ENCODE measurements at places on chromosomes 12 and 14. TPM values are rescaled to one million over a fixed set of nuclear protein-coding genes. Genes with fewer than 3 reads are reported as not detected.

DNA sequence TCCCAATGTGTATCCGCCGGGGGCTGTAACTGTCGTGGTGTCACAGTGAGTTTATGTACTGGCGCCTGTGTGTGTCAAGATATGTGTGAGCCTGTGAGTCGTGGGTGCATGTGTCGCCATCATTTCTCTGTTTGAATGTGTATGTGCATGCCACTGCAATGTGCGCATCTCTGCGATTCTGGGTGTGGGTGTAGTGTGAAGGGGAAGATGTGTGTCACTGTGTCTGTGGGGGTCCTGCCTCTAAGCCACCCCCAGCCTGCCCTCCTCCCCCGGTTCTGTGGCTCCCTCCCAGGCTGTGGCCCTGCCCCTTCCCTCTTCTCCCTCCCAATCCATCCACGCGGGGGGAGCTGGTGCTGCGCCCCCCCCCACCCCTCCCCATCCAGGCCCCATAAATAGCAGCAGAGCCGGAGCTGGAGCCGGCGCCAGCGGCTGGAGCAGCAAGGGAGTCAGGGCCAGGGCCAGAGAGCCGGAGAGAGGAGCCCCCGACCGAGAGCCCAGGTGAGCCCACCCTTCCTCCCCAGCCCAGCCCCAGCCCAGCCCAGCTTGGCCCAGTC, at the start of gene CPNE6:
Gene CPNE6, plus strand, starts transcription at position 419 of the 554 bp plus-strand sequence. CDS start 1,375 bp downstream, outside the sequence.
- no peak for DNase-seq

- DNase-seq, result no peak
Observed at GRCh38 chr12:69844416-69844815, 19.4 kb downstream of the MYRFL start.

GRCh38 chr14:61492474-61492873, 171.1 kb downstream of the PRKCH start:
- DNase-seq, result no peak

DNA sequence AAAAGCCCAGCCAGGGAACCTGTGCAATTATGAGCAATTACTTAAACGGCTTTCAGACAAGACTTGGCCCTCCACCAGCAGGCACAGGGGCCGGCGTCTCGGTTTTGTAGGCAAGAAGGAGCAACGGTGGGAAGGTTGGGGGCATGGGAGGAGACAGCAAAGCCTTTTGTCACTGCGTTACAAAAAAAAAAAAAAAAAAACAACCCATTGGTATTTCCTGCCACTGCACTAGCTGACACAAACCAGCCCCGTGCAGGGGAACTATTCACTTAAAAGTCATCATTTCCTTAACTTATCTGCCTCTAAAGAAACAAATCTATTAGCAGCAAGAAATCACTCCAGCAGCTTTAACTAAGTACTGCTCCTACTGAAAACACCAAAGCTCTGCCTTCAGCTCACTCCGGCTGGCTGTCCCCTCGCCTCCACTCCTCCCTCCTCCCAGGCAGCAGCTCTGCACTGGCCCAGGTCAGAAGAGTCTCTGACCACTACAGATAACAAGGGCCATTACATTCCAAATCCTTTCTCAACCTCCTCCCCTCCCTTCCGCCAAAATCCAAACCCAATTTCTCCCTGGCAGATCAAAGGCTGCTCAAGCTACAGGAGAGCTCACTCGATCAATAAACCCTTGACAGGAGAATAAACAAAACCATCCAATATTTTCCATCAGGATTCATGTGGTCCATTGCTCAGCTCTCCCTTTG, 105.2 kb upstream of the CDKN3 start:
- DNase-seq, result no peak

AQP6 gene
- total RNA-seq, result not detected

Measured in renal cortical epithelial cell (primary cell).